ENCODE measurements at places on chromosomes 13 and 19.

DNA sequence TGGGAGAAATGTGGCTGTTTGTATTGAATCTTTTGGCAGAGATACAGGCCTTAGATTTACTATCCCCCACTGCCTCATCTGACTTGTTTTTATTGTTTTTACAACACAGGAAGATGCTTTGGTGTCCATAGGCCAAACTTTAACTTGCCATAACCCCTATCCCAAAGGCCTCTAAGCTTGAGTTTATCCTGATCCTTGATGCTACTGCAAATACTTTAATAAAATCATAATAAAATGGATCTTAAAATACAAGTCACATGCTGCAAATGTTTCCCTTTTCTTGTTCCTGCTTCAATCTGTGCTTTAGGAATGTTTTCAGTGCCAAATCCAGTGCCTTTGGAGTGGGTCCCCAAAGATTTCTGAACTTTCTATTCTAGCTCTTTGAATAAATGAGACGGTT, 770.6 kb downstream of the DACH1 start:
- DNase-seq: no peak

- no peak for DNase-seq
Measured at GRCh38 chr13:26222520-26223046, 469 bp upstream of the RNF6 start.

GRCh38 chr13:69857183-69857821, 250.3 kb upstream of the ATXN8OS start:
- no peak for DNase-seq

GRCh38 chr13:91596842-91597241, 198.4 kb downstream of the GPC5 start:
- no peak for DNase-seq

DNA sequence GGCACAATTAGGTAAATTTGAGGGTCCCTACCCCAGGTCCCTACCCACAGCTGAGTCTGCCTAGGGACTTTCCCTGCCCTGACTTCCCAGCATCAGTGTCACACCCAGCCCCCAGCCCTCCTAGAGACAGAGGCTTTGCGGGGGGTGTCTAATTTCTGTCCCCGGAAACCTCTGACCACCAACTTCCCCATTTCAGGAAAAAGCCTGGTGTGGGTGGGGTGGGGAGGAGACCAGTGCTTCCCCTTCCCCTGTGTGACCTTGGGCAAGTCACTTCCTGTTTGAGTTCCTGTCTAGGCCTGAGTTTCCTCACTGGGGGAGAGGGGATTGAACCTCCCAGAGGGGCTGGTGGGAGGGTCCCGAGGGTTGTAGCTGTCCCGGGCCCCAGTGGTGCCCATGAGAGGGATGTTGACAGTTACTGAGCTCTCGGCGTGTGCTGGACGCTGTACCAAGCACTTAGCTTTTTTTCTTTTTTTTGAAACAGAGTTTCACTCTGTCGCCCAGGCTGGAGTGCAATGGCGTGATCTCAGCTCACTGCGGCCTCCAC, 7.9 kb downstream of the VASP start:
- DNase-seq: no peak

DNA sequence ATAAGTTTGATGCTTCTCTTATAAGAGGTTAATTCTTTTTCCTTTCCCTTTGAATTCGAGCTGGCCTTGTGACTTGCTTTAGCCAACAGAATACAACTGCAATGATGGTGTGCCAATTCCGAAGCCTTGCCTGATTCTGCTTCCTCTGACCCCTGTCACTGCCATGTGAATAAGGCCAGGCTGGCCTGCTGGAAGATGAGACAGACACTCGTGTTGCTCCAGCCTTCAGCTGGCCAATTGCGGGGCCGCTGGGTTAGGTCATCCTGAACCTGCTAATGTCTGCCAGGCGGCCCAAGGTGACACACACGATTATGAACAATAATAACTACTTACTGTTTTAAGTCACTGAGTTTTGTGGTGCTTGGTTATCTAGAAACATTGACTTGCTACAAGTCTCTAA, 352.0 kb downstream of the MYO16 start:
- no peak for DNase-seq

DNA sequence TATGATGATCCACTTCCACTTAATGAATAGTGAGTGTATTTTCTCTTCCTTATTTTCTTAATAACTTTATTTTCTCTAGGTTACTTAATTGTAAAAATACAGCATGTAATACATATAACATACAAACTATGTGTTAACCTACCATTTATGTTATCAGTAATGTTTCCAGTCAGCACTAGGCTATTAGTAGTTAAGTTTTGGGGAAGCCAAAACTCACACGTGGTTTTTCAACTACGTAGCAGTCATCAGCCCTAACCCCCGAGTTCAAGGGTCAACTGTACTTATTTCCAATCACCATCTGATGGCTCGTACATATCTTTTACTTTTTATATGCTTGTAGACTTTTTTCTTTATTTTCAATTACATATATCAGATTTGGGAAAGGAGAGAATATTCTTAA, 95.7 kb downstream of the TNFSF13B start:
- DNase-seq: no peak
